Motor neuron (in vitro differentiated cells): ENCODE measurements at places on chromosomes 6 and 20.
A peak's percentile ranks its signal among the peaks of the same experiment; 100 is the strongest.

DNA sequence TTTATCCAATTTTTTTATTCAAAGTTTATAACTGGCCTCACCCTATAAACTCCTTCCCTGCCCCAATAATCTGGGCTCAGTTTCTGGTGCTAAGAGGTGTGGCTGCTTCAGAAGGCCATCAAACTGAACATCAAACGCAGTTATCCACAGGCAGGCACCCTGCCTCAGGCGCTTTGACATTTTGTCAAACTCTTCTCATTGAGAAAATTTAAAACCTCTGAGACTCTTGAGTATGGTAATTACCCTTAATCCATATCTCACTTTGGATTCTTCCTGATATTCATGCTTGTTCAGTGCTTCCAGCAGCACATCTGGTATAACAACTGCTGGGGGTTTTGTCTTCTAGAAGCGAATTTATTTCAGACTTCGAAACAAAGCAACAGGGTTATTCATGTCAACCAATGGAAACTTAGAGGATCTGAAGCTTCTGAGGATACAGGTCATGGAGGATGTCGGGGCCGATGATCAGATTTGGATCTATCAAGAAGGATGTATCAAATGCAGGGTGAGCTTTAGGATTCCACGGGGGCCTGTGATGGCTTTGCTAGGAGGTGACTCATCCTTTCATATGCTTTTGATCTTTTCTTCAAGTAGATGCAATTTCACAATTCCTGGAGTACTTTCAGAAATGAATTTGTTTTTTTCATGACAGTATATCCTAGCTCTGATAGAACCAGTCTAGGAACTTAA lies 68.2 kb downstream of the RTN4IP1 start:
- no peak for ATAC-seq

GRCh38 chr20:20139403-20139802 lies 87.1 kb downstream of the CFAP61 start:
- ATAC-seq, result no peak

- no peak for ATAC-seq
Measured at GRCh38 chr6:355373-356208, 36.0 kb upstream of the IRF4 start.

DNA sequence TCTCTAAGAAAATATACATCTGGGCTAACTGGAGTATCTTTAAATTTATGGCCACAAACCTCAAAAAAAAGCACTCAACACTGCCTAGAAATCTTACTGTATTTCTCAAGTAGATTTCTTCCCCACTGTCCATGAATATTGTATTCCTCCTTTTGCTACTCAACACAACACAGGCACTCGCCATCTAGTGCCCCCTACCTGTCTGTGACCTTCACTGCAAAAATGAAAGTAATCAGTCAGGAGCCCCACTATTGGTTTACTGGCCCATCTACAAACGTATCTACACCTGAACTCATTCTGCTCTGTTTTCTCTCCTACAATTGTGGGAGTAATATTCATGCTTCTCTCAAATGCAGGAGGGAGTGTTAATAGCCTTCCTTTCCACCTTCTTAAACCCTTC lies 58.3 kb downstream of the LY86 start:
- no peak for ATAC-seq

DNA sequence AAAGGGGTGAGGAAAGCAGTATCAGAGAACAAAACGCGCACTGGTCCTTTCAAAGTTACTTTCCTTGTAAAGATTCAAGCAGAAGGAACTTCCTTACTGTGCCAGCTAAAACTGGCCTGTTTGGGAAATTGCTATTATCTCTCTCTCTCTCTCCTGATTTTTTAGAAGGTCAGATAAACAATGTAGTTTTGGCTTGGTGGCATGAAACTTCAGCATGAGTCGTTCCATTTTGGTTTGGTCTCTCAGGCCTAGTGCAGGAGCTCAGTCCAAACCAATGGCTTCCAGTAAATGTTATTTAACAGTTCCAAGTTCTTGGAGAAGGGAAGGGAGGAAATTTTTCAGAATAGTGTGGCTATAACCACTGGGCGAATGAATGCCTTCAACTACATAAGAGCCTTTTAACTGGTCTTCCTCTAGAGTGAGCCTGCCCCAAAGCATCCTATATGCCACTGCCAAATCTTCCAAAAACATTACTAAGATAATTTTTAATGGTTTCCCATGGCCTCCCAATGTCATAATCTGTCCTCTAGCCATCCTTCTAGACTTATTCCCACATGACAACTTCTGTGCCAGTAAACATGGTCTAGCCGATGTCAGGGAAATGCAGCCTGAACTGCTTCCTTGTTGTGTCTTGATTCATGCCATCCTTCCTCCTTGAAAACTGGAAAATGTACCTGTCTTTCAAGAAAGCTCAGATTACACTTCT lies 9.1 kb upstream of the SNX9 start:
- no peak for ATAC-seq

DNA sequence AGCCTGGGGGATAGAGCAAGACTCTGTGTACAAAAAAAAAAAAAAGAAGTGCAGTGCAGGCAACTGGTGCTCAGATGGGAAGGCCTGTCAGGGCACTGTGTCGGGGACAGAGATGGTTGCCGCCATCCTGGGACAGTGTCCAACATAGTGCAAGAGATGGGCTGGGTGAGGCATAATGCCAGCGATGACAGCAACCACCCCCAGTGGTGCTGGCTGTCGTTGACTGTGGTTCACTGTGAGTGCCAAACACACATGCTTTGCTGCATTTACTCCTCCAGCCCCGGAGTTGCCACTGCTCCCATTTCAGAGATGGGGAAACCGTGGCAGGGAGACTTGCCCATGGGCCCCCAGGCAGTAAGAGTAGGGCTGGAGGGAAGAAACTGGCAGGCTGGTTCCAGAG lies 5.2 kb upstream of the C20orf203 start:
- no peak for ATAC-seq

DNA sequence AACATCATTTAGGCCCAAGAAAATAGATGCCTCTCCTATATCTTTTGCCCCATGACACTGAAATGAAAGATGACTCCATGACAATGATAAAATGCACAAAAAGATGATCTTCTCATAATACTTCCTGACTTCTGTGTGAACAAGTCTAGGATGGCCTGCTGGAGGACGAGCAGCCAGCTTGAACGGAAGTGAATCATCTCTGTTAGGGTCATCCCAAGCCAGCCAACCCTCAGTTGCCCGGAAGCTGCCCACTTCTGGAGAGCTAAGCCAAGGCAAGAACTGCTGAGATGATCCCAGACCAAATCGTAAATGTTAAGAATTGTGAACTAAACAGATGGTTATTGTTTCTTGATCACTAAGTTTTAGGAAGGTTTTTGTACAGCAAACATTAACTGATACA lies 249.7 kb upstream of the HS3ST5 start:
- no peak for ATAC-seq

DNA sequence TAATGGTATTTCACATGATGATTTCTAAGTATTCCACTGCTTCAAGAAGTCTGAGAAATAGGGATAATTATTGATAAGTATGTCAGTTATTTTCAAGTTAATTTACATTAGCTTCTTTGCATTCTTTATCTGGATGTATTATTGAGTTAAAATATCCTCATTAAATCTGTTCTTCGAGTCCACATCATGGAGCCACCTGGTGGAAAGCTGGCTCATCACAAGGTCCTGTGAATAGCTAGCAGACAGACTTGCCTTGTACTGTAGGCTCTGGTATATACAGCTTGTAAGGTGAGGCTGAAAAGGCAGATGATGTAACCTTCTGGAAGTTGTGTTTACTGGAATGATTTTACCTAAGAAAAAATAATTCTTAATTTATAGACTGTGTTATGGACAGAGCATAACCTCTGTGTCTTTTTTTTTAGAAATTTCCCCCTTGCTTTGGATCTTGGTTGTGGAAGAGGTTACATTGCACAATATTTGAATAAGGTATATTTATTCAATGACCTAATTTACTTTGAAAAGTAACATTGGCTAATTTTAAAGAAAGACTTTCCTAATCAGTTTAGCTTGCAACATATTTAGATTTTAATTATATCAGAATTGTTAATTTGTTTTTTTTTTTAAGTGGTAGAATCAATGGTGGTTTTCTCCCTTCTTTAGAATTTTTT lies 3.5 kb downstream of the NDUFAF5 start:
- ATAC-seq, result no peak

DNA sequence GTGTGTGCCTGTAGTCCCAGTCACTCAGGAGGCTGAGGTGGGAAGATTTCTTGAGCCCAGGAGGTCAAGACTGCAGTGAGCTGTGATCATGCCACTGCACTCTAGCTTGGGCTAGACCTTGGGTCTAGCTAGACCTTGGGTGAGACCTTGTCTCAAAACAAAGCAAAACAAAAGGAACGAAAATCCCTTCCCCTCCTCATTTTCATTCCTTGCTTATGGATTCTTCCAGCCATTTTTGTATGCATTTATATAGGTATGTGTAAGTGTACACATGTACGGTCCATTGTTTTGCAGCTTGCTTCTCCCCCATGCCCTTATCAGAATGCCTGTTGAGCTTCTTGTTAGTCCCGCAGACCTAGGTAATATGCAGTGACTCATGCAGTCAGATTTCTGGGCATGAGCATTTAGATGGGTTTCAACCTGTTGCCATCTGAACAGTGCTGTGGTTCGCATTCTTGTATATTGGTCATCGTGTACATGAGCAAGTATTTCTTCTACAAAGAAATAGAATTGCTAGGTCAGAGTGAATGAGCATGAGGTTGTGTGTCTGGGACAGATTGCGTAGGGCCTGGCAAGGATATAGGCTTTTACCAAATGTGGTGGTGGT lies 73.2 kb downstream of the ATRN start:
- ATAC-seq, result no peak

DNA sequence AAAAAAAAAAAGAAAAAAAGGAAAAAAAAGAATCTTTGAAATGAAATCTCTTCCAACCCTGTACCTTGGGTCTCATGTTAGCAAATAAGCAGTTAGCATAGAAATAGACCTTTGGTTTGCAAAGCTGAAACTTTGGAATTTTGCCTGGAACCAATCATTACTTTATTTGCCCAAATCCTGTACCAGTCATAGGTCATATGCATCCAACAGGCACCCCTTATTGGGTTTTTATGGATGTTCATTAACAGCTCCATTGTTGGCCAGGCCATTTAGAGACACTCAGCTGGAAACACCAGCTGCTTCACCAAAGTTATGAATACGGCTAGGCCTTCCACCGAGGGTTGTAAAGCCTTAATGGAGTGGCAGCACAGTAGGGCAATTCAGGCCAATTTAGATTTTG lies 53.0 kb downstream of the ALDH8A1 start:
- no peak for ATAC-seq

GRCh38 chr6:148223424-148223842 lies 119.2 kb upstream of the SASH1 start:
- peak; percentile 67 for ATAC-seq

DNA sequence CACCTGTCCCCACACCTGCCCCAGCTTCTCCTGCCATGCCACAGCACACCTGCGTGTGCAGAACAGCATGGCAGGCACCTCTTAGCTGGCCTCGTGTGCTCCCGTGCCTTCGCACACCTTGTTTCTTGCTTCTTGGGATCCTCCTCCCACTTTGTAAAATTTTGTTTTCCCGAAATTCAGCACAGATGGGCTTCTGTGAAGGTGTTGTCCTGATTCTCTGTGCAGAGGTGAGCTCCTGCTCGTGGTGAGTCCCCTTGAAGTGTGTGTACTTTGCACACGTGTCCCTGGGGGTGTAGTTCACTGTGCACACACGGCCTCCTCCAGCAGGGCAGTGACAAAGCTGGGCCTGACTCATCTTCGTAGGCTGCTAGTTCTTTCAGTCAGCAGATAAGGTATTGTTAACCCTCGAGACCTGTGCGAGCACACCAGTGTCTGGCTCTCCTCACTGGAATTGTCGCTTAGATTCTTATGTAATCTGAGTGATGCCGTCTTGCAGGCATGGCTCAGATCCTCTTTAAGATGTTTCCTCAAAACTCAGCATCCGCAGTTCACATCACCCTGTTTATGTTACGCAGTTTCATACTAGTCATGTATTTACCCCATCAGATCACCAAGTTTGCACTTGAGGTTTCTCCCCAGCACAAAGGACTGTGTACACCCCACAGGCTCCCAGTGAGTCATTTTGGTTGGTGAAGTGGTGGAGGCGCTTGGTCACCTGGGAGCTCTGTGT lies 77.7 kb downstream of the CDYL start:
- ATAC-seq, result no peak

- no peak for ATAC-seq
Measured at GRCh38 chr20:38117635-38118034, 47.4 kb downstream of the TGM2 start.

DNA sequence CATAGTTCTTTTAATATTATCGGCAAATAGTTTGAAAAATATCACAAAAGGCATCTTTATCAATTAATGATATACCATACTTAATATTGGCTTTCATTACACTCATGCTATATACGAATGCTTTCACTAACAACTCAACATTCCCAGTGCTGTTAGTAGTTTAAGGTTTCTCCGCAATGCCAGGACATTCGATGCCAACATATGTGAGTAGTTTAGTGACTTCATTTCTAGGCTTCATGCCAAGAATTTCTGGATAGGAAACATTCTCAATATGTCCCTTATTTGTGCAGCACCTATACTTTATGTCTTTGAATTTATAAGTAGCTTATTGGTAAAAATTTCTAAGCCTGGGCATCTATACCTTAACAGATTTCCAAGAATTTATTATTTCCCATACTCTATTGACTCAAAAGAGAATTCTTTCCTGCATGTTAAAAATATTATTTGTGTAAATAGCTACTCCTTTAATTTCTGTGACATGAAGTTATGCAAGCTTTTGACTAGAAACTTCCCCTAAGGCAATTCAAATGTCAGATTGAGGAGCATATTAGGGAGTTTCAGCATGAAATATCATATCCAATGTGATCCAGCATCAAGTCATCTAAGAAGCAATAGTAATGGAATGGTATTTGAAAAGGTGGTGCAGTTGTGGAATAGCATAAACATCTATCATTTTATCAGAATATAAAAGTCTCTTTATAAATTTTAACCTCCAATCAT lies 236.0 kb upstream of the STXBP5 start:
- ATAC-seq, result no peak

DNA sequence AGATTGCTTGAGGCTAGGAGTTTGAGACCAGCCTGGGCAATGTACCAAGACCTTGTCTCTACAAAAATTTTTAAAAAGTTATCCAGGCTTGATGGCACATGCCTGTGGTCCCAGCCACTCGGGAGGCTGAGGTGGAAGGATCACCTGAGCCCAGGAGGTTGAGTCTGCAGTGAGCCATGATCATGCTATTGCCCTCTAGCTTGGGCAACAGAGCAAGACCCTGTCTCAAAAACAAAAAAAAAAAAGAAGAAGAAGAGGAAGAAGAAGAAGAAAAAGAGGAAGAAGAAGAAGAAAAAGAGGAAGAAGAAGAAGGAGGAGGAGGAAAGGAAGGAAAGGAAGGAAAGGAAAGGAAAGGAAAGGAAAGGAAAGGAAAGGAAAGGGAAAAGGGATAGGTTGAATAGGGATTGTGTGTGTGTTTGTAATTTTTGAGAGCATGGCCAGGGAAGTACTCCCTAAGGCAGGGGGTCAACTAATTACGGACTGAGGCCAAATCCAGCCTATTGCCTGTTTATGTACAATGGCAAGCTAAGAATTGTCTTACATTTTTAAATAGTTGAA lies 43.0 kb upstream of the ZNF217 start:
- no peak for ATAC-seq
